Osteoblast (primary cell): ENCODE measurements at places on chromosomes 2 and 18.
A peak's percentile ranks its signal among the peaks of the same experiment; 100 is the strongest.

DNA sequence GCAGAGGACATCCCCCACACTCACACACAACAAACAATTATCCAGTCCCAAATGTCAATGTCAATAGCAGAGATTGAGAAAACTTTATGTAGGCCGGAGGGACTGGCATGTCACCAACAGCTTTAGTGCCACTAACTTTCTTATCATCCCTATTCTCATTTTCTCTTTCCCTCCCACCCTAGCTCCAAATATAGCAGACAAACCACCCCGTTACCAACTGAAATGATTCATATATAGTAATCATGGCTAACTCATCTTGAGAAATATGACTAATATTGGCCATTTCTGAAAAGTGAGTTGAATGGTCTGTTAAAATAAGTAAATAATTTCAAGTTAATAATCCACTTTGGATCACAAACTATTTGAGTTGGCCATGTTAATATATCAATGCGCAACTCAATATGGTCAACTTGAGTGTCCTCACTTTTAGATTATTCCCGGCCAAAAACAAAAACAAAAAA is 242.1 kb upstream of the RND3 start:
- DNase-seq, result peak; percentile 15

DNA sequence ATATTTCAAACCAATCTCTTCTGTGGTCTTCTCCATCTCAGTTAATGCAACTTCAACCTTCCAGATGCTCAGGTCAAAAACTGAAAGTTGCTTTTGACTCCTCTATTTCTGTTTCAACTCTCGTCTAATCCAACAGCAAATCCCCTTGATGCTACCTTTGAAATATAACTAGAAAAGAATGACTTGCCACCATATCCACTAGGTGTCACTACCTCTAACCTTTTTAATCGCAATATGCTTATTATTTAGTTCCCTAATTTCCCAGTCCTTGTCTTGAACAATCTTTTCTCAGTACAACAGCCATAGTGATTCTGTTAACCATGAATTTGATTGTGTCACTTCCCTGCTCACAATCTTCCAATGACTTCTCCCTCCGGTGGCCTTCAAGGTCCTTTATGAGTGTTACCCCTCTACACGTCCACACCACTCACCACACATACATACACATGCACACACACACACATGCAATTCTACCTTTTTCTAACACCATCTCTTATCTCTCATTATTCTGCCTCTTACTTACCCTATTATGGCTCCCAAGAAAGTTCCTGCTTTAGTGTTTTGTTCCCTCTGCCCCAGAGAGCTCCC is 245.5 kb upstream of the KCNJ3 start:
- DNase-seq, result peak; percentile 59

- DNase-seq, result no peak
Measured at GRCh38 chr2:120930864-120931263, 195.2 kb downstream of the GLI2 start.

GRCh38 chr2:1841461-1841860 is 97.1 kb upstream of the PXDN start:
- peak; percentile 54 for DNase-seq

GRCh38 chr2:44211183-44211582 is 42.5 kb downstream of the PPM1B start:
- DNase-seq, result no peak

DNA sequence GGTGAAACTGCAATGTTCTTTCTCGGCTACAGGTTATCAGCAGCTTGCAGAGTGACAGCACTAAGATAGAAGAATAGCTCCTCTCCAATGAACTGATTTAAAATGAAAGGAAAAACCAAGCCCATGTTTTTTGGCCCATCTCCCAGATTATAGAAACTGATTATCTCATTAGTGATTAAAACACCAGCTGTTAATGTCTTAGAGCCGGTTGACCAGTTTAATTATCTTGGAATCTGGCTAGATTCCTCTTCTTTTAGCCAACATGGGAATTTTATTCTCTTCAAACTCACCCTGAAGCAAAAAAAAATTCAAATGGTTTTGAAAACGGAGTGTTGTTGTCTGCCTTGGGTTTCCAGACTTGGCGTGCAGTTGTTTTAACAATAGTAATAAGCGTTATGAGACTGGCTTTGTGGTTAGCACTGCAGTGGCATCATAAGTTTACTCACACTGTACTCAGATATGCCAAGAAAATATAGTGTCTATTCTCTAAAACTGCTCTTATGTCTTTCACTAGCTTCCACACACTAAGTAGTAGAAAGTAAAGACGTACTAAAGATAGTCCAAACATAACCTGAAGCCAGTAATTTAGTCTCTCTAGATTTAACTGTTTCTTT is 665.3 kb downstream of the STK39 start:
- no peak for DNase-seq
